ENCODE measurements at places on chromosomes 7 and 10.

DNA sequence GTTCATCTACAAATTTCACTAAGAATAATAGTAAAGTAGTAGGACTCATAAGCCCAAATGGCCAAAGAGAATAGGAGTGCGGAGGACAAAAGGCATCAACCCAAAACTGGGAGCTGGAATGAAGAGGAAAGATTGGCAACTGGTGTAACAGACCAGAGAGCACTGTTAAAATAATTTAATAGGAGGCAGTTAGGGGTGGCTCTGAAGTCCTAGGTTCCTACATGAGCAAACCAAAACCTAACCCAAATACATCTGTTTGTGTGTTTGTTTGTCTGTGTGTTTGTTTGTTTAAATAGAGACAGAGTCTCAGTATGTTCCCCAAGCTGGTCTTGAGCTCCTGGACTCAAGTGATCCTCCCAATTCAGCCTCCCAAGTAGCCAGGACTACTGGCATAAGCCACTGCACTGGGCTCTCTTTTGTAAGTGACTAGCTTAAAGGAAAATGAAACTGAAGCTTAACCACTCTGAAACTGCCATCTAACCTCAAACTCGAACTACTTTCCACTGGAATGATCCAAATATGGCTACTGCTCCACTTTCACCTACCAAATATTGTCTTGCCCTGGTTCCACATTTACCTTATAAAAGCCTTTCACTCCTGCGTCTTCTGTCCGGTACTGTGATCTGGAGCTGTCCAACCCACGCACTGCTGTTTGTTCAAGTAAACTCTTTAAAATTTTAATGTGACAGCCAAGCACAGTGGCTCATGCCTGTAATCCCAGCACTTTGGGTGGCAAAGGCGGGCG lies 94.9 kb downstream of the AKR1D1 start:
- DNase-seq, result no peak

DNA sequence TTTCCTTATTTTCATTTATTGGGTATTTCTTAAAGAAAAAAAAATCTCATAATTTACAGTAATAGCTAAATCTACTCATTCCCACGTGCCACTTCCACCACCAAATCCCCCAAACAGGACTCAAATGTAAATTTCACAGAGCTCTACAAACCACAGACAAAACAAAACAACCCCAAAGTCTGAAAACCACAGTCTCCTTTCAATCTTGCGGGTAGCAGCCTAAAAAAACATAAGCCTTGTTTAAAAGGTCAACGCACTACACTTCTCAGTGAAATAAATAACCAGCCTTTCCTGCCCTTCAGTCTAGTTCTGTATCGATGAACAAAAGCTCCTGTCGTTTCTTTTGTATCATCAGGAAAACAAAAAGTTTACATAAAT lies 121.8 kb upstream of the AFAP1L2 start:
- DNase-seq, result no peak

DNA sequence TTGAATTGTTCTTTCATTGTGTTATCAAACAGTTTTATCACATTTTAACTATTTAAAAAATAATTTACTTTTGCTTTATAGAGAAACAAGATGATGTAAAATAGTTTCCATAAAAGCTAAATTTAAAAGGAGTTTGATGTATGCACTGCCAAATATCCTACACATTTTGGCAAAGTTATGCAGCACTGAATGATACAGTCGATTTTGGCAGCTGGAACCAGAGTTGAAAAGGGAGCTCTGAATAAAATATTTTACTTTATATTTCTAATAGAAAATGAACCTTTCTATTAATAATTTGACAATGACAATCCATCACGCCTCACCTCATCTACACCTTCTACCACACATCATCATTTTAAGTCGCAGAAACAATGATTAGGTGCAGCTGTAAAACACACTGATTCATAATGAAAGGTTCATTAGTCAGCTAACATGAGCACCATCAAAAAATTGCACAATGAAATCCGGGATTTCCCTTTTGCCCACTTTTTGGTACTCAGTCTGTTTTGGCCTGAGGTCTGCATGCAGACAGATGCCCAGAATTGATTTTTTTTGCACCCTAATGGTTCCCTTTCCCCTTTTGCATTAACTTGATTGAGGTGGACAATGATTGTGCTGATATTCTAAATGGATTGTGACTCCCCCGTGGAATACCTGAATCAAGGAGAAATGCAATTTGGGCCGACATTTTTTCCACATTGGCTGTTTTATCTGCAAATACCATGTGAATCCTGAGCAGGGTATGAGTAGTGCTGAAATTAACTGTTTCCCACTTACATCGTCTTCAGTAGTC lies 105.8 kb downstream of the THSD7A start:
- DNase-seq, result no peak

GRCh38 chr10:11104772-11105675 lies 87.4 kb downstream of the CELF2 start:
- DNase-seq, result no peak

DNA sequence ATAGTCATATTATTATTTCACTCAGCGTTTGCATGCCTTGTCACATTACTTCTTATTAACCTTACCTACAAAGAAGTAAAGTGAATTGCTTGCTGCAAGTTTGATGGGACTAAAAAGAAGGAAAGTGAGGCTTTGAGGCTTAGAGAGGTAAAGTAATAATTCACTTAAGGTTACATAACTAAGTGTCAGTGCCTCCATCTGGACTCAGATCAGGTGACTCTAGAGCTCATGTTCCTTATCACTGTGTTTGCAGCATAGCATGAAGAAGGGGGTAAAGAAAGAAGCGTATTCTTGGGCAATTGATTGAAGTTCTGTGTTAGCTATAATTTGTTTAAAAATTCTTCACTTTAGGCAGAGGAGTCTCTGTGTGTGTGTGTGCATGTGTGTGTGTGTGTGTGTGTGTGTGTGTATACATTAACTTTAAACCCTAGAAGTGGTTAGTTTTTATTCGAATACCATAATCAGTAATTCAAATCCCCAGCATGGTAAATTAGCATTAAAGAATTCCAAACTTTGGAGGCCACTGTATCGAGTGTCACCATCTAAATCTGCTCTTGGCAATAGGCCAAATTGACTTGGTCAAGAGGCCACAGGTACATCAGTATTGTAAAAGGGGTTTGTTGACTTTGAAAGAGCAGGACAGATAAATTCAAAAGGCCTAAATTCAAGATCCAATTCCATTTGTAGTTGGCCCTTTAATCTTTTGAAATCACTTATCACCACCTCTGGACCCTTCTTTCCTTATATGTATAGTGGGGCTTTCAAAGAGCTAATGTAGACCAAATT lies 2.2 kb upstream of the PON3 start:
- no peak for DNase-seq
